ENCODE measurements at places on chromosomes 6 and 20. TPM values are rescaled to one million over a fixed set of nuclear protein-coding genes. Genes with fewer than 3 reads are reported as not detected.

RIPPLY2 gene
- 7.0 TPM for total RNA-seq

SLA2 gene
- total RNA-seq = not detected

TMEM242 gene
- total RNA-seq = 4.8 TPM

HLA-DOA gene
- 0.72 TPM for total RNA-seq

ACOT13 gene
- 12.0 TPM for total RNA-seq

TFAP2D gene
- total RNA-seq = not detected

SNAP91 gene
- total RNA-seq = 0.72 TPM

GJA10 gene
- total RNA-seq = 1.7 TPM

EBF4 gene
- total RNA-seq = 14.4 TPM

TRIM27 gene
- 44.1 TPM for total RNA-seq

XKR7 gene
- total RNA-seq = 0.48 TPM

RAB32 gene
- total RNA-seq = 67.4 TPM

All from umbilical cord (tissue), 2 donors.